ENCODE measurements at places on chromosomes 3 and 15.

DNA sequence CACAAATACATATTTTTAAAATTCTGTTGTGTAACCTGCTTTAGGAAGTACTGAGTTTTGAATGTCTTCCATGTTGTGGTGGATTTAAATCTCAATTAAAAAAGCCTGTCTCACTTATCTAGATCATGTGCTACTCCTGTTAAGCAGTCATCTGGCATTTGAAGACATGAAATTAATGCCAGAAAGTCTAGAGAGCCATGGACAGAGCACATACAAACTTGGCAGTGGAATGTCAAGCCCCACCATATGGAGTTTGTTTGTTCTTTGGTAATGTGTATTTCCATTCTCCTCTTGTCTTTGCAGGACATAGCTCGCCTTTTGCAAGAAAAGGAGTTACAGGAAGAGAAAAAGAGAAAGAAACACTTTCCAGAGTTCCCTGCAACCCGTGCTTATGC, 39.3 kb upstream of the UTS2B start:
- no peak for DNase-seq

GRCh38 chr3:147406028-147406931, at the start of gene ZIC4:
TSS of gene ZIC4 (minus strand) at chr3:147406543. CDS start at chr3:147402797, 3,746 bp downstream.
- DNase-seq = no peak

GRCh38 chr3:50193286-50193685, 1.9 kb downstream of the GNAT1 start:
- DNase-seq = no peak

GRCh38 chr15:27701014-27701413, 398.1 kb downstream of the OCA2 start:
- DNase-seq = no peak

DNA sequence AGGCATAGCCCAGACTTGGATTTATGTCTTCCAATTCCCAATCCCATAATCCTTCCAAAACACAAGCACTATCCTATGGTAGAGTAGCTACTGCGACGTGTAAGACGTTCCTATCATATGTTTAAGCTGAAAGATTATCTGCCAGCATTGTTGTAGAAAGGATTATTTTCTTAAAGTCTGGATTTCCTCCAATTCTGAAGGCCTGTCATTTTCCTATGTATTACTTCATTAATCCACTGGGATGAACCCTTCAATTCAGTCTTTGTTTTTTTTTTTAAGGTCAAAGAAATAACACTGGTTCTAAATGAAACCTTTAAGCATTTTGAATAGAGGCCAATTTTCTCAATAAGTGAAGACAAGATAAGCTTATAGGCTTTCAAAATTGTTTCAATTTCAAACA, 289.0 kb downstream of the SLC9A9 start:
- no peak for DNase-seq

- no peak for DNase-seq
Observed at GRCh38 chr3:71063773-71064290, 519.7 kb downstream of the FOXP1 start.

DNA sequence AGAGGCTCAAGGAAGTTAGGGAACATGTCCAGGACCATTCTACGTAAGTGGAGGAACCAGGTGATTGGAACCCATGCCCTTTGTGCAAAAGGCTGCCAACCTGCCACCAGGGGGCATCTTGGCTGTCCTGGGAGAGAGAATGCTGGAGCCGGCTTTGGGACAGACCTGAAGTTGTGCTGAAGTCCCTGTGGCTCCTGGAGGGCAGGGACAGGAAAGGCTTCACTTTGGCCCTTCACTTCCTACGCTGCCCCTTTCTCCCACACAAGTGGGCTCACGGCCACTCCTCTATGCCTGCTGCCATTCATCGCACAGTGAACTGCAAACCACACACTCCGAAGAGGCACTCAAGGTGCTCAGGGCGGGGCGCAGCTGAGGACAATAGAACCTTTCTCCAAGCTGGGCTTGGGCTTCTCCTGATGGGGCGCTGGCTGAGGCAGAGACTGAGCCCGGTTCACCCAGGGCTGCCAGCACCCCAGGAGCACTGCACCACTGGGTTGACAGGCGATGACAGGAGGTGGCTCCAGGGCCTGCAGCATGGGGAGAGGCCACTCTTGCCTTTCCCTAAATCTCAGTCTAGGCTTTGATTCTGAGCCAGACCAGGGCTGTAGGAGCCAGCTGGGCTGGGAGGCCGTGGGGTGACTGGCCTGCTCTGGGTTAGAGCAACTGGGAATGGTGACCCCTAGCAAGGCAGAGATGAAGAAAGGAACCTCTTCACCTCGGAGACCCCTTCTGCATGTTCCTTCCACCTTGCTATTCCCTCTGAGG, 8.4 kb downstream of the SHF start:
- no peak for DNase-seq

GRCh38 chr3:45227946-45228345, 1.9 kb upstream of the TMEM158 start:
- DNase-seq = no peak

DNA sequence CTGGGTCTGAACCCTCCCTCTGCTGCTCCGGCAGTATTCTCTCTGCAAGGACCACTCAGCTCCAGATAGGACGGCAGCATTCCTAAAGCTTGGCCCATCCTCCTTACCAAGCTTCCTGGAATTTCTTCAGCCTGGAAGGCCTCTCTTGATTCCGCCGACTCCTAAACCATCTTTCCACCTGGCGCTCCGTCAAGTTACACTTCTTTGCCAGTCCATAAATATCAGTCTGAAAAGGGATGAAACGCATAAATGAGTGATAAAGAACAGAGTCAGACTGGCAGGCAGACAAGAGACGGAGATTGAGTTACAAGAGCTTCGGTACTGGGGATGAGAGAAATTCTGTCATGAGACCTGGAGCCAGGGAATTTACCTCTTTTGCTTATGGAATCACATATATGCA, 44.3 kb downstream of the CERS3 start:
- no peak for DNase-seq

DNA sequence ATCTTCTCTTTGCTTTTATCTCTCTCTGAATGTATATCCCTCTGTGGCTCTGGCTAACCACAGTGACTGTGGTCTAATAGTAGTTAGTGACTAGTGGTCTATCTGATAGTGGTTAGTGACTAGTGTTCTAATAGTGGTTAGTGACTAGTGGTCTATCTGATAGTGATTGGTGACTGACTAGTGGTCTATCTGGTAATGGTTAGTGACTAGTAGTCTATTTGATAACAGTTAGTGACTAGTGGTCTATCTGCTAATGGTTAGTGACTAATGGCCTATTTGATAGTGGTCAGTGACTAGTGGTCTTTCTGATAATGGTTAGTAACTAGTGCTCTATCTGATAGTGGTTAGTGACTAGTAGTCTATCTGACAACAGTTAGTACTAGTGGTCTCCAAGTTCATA, 110.5 kb downstream of the MDFIC2 start:
- DNase-seq = no peak

- DNase-seq = no peak
Observed at GRCh38 chr3:183437061-183437460, 8.6 kb upstream of the MCF2L2 start.

- no peak for DNase-seq
Observed at GRCh38 chr3:13141991-13142412, 68.8 kb upstream of the IQSEC1 start.

GRCh38 chr15:40044717-40045571, 6.0 kb upstream of the SRP14 start:
- peak; percentile 51 for DNase-seq

DNA sequence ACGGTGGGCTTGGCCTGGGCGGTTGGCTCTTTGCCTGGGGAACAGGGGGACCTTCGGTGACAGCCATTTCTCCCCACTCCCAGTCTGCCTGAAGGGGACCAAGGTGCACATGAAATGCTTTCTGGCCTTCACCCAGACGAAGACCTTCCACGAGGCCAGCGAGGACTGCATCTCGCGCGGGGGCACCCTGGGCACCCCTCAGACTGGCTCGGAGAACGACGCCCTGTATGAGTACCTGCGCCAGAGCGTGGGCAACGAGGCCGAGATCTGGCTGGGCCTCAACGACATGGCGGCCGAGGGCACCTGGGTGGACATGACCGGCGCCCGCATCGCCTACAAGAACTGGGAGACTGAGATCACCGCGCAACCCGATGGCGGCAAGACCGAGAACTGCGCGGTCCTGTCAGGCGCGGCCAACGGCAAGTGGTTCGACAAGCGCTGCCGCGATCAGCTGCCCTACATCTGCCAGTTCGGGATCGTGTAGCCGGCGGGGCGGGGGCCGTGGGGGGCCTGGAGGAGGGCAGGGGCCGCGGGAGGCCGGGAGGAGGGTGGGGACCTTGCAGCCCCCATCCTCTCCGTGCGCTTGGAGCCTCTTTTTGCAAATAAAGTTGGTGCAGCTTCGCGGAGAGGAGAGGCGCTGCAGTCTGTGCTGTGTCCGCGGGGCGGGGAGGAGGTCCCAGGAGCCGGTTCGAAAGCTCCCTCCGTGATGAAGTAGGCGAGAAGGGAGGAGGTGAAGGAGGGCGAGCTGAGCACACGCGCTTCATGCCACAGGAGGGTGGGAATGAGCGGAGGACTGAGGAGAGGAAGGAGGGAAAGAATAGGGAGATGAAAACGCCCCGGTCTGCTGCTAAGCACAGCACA, 9.6 kb downstream of the CLEC3B start:
- no peak for DNase-seq

GRCh38 chr3:177426878-177427495, 229.7 kb upstream of the TBL1XR1 start:
- no peak for DNase-seq

GRCh38 chr3:46954178-46954577, 22.4 kb downstream of the CCDC12 start:
- no peak for DNase-seq

- no peak for DNase-seq
Observed at GRCh38 chr3:184496933-184497332, 64.7 kb upstream of the EPHB3 start.

DNA sequence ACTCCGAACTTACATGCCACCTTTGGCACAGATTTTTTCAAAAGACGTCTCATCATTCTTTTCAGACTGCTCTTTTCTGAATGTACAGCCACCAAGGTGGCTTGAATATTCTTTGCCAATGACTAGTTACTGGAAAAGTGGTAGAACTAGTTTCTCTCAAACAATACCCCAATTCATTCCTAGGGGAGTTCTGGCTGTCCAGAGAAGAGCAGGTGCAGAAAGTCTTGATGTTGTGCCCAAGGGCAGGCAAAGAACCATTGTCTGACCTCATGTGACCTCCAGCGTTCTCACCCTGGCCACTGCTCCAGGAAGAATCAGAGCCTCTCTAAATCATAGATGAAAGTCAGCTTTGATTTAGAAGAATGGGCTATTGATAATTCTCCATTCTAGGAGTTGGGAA, 5.5 kb downstream of the LMOD3 start:
- DNase-seq = no peak

GRCh38 chr3:127808197-127808596, 14.1 kb downstream of the MGLL start:
- no peak for DNase-seq

GRCh38 chr3:54965746-54966145, 37.9 kb upstream of the LRTM1 start:
- no peak for DNase-seq

DNA sequence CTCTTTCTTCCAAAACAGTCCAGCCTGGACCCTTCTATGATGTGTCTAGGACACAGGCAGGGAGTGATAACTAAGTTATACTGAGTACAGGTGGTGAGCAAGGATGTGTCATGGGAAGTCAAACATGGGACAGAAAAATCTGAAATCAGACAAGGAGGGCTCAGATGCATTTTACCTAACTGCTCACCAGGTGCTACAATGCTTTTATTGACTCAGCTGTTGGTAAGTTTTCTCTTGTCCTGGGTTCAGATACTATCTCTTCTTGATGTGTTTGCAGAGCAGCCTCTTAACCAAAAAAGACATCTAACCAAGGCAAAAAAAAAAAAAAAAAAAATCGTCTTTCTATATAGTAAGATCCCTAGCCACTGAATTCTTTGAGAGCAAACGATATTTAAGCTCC, 378.6 kb downstream of the VPS13C start:
- no peak for DNase-seq

DNA sequence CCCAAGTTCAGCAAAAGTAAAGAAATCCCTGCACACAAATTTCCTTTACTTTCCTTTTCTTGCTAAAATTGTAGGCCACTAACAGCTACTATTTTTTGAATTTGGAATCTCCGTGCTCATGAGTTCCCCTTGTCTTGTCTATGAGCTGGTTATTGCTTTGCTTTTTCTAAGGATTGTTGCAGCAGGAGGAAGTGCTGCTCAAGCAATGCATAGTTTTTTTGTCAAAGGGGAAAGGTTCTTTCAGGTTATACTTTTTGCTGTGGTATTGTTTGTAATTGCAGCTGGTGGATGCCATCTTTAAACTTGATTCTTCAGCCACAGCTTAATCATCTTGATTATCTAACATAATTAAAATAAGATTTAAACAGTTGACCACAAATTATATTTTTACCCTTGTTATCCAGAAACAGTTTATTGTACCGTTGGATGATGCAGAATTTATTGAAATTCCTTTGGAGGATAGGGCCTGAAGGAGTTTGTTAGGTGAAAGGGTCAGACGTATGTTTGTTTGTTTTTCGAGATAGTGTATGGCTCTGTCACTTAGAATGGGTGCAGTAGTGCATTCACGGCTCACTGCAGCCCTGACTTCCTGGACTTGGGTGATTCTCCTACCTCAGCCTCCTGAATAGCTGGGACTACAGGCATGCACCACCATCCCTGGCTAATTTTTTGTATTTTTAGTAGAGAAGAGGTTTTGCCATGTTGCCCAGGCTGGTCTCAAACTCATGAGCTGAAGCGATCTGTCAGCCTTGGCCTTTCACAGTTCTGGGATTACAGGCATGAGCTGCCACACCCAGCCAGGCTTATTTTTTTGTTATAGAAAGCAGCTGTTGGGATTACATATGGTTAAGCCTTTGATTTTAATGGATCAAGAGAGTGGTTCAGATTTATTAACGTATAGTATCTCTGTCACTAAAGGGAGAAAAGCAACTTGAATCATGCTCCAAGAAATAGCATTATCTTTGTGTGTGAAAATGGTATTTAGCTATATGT, 11.7 kb downstream of the MGA start:
- DNase-seq = no peak

DNA sequence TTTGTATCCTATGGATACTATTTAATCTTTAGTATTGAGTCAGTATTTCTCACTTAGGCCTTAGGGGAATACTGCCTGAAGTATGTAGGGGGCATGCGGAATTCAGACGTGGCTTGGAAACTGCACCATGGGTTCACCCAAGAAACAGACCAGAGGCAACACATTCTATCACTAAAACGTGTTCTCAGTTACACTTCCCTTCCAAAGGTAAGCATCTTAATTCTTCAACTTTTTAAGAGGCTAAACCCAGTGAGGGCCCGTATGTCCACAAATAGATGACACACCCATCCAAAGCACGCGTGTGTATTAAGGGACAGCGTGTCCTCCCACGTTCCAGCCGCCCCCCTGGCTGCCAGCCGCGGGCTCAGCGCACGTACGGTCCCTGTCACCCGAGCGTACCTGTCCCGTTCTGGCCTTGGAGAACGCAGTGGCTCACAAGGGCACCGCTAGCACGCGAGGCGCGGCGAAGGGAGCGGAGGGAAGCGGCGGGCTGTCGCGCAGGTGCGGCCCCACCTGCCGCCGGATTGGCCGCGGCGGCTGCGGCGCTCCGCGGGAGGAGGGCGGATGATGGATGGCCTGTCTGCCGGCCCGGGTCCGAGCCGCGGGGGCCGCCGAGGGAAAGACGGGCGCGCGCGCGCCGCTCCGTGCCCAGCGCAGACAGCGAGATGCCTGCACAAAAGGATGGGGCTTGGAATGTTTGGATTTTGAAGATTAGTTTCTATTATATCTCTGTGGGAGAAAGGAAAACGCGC, 1003.9 kb upstream of the NR2F2 start:
- no peak for DNase-seq

Measured in esophagus squamous epithelium (tissue), 5 donors.